ENCODE measurements at places on chromosomes 5 and 9.

GRCh38 chr9:8270235-8270634 is 470.7 kb upstream of the DMAC1 start:
- DNase-seq: no peak

- DNase-seq: no peak
These were observed 394.5 kb downstream of the NFIB start for GRCh38 chr9:13919401-13919800.

DNA sequence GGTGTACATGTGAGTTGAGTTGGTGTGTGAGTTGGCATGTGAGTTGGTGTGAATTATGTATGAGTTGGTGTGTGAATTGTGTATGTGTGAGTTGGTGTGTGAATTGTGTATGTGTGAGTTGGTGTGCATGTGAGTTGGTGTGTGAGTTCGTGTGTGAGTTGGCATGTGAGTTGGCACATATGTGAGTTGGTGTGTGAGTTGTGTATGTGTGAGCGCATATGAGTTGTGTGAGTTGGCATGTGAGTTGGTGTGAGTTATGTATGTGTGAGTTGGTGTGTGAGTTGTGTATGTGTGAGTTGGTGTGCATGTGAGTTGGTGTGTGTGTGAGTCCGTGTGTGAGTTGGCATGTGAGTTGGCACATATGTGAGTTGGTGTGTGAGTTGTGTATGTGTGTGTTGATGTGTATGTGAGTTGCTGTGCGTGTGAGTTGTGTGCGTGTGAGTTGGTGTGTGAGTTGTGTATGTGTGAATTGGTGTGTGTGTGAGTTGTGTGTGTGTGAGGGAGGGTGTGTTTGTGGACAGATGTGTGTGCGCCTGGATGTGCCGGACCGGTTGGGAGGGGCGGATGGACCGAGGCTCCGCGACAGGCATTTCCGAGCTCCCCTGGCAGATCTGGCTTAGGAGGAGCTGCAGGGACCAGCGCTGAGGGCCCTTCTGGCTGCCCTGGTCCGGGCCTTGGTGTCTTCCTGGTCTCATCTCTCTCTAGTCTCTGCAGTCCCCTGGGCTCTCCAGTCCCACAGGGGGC is 162.5 kb upstream of the IER5L start:
- DNase-seq: no peak

- no peak for DNase-seq
These were observed 21.5 kb downstream of the TNFSF8 start for GRCh38 chr9:114908805-114909448.

DNA sequence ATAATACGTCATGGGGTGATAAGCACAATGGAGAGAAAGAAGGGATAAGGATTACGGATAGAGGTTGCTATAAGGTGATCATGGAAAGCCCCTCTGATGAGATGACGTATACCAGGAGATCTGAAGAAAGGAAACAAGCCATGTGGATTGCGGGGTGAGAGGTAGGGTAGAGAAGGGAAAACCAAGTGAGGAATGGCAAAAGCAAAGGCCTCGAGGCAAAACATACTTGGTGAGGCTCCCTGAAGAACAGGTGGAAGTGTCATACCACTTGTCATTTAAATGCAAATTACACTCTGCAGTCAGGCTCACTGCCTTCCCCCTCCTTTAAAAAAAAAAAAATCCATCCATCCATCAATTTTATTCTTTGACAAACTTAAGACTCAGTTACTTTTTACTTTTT is 420.8 kb downstream of the RAB3C start:
- DNase-seq: no peak

- no peak for DNase-seq
These were observed 139.9 kb downstream of the LPAR1 start for GRCh38 chr9:110898358-110898757.

DNA sequence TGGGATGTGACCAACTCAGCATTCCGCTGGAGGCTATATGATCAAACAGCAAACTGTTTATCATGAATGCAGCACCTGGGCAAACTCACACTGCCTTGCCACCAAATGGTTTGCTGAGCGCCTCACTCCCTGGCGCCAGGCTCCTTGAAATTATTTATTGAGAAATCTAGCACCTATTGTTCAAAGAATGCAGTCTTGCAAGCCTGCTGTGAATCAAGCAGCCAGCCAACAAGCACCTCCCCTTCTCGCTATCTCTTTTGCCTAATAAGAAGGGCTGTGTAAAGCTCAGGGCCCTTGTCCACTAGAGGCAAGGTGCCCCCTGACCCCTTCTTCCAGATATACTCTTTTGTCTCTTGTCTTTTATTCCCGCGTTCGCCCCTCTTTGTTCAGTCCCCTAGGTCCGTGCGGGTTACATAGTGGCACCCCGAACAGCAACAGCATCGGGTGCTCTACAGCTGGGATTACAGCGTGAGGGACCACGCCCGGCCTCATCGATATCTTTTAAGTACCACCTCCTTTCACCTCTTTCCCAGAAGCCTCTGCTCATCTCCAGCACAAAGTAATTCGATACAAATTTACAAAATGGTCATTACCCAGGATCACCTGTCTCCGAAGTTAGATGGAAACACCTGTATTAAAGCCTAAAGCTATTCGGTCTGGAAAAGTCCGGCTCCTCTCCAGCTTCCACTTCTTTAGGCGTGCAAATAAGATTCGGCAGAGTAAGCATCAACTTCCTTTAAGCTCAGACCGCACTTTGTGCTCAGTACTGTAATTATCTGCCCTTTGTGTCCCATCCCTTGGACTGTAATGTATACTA is 896 bp downstream of the RIGI start:
- no peak for DNase-seq

- no peak for DNase-seq
These were observed 76.9 kb downstream of the CDH6 start for GRCh38 chr5:31270396-31270795.

DNA sequence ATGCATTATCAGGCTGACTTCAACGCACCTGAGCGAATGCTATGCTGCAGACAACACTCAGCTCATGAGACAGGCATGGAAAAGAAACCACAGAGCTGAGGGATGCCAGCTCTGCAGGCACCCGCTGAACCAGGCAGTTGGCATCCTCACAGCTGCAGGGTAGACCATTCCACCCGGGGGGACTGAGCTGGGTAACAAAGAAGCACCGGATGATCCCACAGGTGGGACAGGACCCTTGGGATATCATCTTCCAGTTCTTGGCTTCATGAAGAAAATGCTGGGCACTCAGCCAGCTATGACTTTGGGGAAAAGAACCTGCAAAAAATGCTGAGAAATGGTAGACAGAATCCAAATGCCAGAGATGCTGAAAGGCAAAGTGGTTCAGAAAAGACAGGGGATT is 9.6 kb downstream of the EPB41L4B start:
- no peak for DNase-seq

All from activated CD4-positive, CD25-positive, alpha-beta regulatory T cell treated with anti-CD3 and anti-CD28 coated beads, Interleukin-2, amount 50 U/mL, for 72 hours (primary cell).